ENCODE measurements at places on chromosomes 6 and 20.

DNA sequence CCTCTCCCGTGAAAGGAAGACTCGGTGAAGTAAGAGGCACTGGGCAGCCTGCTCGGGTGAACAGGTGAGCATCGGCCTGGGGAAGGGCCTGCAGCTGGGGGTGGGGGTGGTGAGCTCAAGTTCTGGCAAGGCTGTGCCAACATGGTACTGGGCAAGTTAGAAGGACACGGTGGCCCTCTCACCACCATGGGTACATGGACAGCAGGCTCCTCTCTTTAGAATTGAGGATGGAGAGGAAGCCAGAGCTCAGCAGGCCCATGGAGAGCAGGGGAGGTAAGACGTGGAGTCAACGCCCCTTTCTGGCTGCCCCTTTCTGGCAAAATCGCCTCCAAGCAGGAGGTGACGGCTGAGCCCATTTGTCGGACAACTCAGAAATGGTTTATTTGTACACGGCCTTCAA is 135.6 kb downstream of the ANKRD60 start:
- DNase-seq: no peak

DNA sequence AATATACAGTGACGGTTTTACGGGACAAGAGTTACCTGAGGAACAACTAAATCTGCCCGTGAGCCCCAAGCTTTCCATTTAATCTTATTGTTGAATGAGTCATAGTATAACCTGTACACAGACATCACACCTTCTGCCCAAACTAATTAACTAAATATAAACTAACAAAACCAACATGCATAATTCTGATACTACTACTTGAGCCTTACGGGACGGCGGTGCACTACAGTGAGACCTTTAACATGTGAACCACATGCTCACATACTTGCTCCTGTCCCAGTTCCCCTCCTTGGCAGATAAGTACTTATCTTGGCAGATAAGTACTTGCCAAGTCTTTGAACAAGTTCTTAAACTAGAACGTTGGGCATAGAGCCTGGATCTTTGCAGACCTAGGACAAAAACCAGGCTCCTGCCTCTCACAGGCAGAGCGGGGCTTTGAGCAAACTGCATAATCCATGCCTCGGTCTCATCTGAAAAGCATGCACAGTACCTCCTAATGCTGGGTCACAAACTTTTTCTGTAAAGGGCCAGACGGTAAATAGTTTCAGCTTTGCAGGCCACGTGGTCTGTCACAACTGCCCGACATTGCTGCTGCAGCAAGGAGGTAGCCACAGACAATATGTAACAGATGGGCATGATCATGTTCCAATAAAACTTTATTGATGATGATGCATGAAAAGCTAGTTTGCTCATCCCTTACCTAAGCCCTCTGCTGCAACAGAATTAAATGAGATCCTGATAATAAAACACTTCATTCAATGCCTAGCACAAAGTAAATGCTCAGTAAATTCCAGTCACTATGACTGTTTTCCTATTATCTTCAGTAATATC is 23.0 kb downstream of the ZNF217 start:
- no peak for DNase-seq

- DNase-seq: no peak
Measured at GRCh38 chr20:49160057-49160929, 27.8 kb downstream of the STAU1 start.

GRCh38 chr6:156752666-156753301 is 24.4 kb upstream of the ARID1B start:
- DNase-seq: no peak

- DNase-seq: no peak
Measured at GRCh38 chr6:28218312-28219248, 6.5 kb upstream of the ZSCAN9 start.

GRCh38 chr6:52415917-52416628 is 4.1 kb upstream of the EFHC1 start:
- DNase-seq: no peak

DNA sequence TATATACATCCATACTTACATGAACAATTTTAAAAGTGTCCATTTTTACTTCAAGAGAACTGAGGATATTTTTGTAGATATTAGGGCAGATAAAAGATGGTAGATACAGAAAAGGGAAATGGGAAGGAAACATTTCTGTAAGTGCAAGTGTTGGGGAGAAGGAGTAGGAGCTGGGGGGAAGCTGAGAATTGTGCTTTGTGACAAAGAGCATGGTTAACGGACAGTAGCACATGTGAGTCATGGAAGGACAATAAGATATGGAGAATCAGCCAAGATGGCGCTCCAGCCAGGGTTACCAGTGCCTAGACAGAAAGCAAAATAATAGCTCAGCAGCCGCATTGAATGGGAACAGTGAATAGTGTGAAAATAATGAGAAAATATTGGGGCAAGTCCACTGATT is 12.7 kb upstream of the HLA-DRB1 start:
- no peak for DNase-seq

GRCh38 chr20:63172726-63173125 is 43.2 kb downstream of the YTHDF1 start:
- DNase-seq: no peak

- DNase-seq: no peak
Measured at GRCh38 chr6:63425493-63425892, 105.7 kb upstream of the LGSN start.

- DNase-seq: no peak
Measured at GRCh38 chr6:88662163-88662580, 301.2 kb downstream of the RNGTT start.

GRCh38 chr6:2718334-2719092 is 32.2 kb downstream of the MYLK4 start:
- no peak for DNase-seq

DNA sequence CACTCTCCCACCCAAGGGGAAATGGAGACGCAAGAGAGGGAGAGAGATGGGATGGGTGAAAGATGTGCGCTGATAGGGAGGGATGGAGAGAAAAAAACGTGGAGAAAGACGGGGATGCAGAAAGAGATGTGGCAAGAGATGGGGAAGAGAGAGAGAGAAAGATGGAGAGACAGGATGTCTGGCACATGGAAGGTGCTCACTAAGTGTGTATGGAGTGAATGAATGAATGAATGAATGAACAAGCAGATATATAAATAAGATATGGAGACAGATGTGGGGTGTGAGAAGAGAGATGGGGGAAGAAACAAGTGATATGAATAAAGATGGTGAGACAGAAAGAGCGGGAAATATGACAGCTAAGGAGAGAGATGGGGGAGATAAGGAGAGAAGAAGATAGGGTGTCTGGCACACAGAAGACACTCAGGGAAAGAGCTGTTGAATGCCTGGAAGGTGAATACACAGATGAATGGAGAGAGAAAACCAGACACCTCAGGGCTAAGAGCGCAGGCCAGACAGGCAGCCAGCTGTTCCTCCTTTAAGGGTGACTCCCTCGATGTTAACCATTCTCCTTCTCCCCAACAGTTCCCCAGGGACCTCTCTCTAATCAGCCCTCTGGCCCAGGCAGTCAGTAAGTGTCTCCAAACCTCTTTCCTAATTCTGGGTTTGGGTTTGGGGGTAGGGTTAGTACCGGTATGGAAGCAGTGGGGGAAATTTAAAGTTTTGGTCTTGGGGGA is 754 bp downstream of the TNF start:
- DNase-seq: no peak

GRCh38 chr20:15318682-15319081 is 981.3 kb upstream of the FLRT3 start:
- DNase-seq: no peak

- DNase-seq: no peak
Measured at GRCh38 chr20:42018979-42019378, 400.8 kb upstream of the CHD6 start.

- DNase-seq: peak; percentile 5
Measured at GRCh38 chr20:6651016-6651415, 116.5 kb upstream of the BMP2 start.

DNA sequence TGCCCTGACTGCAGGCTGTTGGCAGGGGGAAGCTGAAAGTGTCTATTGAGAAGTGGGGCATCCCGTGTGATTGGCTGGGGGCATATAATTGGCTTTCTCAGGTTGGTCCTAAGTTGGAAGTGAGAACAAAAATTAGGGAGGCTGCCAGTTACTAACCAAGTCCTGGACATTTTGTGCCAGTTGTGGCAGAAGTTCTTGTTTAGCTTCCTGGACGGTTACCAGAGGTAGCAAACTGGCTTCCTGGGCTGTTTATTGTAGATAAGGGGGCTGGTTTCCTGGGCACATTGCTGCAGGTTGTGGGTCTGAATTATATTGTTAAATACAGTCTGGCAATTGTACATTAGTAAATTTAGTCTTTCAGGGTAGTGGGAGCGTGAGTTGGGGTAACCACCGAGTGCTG is 50.6 kb upstream of the SLC2A12 start:
- no peak for DNase-seq

- no peak for DNase-seq
Measured at GRCh38 chr6:144921206-144921975, 636.3 kb downstream of the UTRN start.

Data from AG09309 (cell line).